ENCODE measurements at places on chromosomes 2 and 18.

GRCh38 chr2:9844036-9844483 is 786 bp downstream of the TAF1B start:
- no peak for DNase-seq

DNA sequence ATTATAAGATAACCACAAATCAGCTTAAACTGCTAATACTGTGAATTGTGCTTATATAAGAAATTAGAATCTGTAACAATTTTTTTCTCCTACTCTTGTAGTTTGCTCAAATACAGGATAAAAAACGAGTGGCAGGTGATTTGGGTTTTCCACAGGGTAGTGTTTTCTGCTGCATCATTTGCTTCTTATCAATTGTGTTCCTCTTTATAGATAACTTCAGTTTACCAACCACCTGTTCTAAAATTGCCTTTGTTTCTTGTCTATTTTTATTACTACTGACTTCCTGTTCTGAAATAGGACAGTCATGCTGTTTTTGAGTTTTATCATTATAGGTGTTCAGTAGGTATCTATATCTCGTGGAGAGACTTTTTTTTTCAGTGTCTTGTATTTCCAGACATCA is 56.9 kb downstream of the MFSD6 start:
- DNase-seq, result no peak

GRCh38 chr18:25467226-25467987 is 115.4 kb upstream of the ZNF521 start:
- no peak for DNase-seq

DNA sequence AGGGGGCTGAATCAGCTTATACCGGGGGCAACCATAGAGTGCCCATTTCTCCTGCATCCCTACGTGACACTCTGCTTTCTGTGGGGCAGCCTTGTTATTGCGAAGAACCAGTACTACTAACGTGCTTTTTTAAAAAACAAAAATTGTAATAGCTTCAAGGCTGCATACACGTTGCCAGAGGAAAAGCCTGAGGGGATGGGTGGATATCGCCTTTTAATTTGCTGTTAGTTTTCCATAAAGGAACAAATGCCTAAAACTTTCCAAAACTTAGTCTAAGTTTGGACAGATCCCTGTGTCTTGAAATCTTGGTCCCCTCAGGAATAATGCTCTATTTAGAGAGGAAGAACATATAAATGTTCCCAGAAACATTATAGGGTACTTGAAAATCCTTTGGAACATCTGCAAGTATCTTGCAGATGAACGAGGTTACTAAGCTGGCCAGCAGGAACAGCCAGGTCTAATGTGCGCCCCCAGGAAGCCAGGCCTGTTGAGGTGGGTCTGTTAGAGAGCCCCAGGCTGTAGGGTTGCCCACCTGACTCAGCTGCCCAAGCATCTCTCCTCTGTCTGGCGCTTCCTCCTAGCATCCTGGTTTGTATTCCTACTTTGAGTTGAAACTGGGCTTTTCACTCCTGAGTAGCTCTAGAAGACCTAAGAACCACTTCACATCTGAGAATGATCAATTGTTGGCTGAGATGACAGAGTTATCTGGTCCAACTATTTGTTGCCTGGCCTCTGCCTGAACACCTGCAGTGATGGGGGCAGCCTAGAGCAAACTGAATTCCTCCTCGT is 96.9 kb downstream of the TGOLN2 start:
- DNase-seq, result no peak

DNA sequence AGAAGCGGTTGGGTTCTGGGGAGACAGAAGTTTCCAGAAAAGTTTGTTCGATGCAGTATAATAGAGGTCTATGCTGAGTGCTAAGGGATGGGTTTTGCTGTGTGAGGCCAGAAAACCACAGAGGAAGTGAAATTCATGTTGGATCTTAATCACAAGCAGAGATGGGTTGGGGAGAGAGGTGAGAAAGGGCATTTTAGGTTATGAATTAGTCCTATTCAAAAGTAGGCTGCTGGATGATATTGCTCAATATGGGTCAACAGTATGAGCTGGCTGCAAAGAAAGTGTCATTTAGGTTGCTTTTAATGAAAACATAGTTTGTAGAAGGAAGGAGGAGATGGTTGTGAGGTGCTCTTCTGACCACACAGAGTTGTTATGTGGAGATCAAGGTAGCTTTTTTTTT is 118.8 kb upstream of the LHCGR start:
- no peak for DNase-seq

DNA sequence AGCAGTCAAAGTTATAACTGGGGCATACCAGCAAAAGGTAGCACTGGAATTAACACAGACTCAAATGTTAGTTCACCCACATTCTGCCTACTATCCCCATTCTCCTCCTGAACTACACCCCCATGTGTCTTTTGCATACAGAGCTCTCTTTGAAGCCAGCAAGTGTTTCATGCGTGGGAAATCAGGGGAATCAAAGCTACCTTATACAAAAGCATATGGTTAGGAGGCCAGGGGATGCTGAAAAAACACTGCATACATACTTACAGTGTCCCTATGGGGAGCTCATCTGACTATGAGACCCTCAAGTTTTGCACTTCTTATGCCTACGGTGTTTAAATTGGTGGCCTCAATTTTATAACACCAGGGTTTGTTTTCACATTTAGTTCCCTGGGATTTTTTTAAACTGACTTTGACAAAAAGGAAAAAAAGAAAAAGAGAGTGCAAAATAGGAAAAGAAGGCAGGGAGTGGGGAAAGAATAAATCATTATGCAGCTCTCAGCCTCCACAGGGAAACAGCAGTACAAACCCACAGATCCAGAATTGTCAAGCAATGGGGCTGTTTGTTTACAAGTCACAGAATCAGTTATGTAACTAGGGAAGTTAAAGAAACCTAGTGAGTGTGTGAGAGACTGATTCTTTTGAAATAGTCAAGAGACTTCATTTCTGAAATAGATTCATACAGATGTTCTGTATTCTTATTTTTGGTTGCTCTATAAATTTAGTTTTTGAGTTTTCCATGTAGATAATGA is 20.1 kb upstream of the PPP3R1 start:
- DNase-seq, result no peak

DNA sequence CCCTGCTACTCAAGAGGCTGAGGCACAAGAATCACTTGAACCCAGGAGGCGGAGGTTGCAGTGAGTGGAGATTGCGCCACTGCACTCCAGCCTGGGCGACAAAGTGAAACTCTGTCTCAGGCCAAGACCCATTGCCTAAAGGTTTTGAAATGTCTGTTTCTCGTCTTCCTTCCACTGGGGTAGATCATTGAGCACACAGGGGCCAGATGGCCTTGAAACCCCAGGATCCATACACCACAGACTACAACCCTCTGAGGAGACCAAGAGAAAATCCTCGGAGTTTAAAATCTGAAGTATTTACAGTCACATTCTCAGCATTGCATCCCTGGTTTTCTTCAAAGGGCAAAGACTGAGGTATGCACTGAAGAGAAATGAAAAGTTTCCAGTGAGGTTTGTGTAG is 7.1 kb upstream of the EPAS1 start:
- no peak for DNase-seq

DNA sequence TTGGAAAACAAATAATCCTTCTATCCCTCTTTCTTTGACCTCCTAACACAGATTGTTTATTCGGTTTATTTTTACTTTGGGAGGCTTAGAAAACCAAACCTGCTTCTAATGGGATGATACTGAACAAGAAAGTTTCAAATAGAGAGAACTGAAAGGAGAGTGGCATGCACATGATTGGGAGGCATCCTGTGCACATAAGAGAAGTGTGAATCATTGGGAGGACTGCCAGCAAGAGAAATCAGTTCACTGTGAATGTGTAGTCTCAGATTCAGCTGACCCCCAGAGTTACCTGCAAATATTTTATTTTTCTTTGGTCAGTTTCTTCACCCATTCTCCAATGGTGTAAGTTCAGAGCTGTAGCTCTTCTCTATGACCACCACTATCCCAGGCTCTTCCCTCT is 1363.2 kb upstream of the ACVR2A start:
- no peak for DNase-seq
